ENCODE measurements at places on chromosomes 16 and 17.

GRCh38 chr16:89164436-89164835 lies 7.1 kb upstream of the CDH15 start:
- no peak for DNase-seq

DNA sequence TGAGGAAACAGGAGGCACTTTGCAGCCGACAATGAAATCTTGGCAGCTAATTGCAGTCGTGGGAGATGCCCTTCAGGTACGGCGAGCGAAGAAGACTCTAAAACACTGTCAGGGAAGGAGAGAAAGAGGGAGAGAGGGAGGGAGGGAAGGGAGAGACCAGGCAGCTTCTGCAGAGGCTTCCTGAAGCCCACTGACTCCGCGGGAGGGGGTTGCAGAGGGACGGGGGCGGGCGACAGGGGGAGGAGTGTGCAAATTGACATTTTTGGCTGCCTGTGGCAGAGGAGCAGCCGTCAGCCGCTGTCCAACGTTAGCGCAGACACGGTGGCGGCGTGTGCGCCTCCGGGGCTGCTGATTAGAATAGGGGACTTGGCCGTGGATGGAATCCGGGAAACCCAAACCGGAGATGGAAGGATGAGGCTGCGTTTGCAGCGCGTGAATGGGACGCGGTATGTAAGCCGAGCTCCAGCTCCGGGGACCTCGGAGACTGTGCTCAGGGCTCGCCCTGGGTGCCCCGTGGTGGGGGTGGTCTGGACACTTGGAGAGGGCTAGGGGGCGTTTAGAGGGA lies 849.1 kb upstream of the RBFOX1 start:
- peak; percentile 70 for DNase-seq

- DNase-seq: no peak
Measured at GRCh38 chr17:32570081-32570396, 83.2 kb downstream of the CDK5R1 start.

DNA sequence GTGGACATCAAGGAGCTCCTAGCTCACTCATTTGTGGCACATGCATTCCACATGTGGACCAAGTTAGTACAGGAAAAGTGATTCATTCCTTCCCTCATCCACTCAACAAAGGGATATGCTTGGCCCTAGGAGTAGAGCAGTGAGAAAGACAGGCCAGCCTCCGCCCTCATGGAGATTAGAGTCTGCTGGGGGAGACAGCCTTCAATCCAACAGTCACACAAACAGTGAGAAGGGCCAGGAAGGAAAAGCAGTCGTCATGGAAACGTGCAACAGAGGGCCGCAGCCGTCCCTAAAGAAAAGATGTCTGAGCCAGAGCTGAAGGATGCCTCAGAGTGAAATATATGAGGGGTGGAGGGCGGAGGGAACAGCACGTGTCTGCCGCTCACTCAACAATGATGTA lies 109.9 kb downstream of the VPS53 start:
- DNase-seq: no peak
